ENCODE measurements at places on chromosomes 6 and 20.

DNA sequence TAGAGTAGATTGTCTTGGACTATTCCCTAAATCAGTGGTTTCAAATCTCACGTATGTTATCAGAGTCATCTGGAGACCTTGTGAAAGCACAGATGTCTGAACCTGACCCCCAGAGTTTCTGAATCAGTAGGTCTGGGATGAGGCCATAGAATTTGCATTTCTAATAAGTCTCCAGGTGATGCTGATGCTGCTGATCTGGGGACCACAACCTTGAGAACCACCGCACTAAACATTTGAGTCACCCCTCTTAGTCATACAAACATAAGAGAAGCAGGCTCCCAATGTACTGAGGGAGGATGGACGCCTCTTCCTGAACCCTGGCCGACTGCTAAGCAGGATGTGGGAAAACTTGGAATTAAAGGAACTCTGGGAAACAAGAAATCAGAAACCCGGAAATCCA, 187.8 kb upstream of the PRDM1 start:
- DNase-seq, result peak; percentile 42

DNA sequence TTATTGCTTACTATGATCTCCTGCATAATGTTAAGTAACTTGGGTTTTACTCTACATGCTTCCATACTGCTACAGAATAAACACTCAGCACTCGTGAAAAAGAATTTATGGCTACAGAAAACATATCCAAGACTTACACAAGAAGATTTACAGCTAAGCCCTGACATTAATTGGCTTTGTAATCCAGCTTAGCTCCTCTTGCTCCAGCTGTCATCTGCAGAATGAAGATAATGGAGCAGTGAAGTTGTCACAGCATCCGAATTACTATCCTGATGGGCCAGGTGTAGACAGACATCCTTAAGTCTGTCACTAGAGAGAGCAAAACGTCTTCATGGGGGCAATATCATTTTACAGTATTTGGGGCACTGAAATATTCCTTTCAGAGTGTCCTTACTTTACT, 155.3 kb downstream of the PRKN start:
- DNase-seq, result no peak

- DNase-seq, result no peak
Measured at GRCh38 chr20:25290646-25291431, 43.0 kb downstream of the PYGB start.

DNA sequence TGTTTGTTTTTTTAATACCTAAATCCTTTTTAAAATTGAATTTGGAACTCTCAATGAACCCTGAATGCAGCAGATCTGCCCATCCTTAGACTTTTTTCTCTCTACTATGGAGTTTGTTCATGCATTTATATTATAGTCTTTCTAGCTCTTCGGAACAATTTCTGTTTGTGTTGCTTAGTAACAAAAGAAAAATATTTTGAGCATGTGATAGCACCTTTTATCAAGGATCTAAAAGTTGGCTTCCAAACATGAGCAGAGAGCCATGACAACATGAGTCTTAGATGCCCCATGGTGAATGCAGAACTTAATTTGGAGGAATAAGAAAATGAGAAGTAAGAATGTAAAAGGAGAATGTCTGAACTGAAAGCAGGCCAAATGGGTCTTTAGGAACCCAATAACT, 133.7 kb downstream of the EDN1 start:
- no peak for DNase-seq

GRCh38 chr20:63572788-63573646, 1.0 kb downstream of the HELZ2 start:
- no peak for DNase-seq

- DNase-seq, result peak; percentile 52
Measured at GRCh38 chr6:16635810-16636602, 125.3 kb downstream of the ATXN1 start.

GRCh38 chr20:24160563-24161281, 172.1 kb upstream of the GGTLC1 start:
- DNase-seq, result peak; percentile 3

DNA sequence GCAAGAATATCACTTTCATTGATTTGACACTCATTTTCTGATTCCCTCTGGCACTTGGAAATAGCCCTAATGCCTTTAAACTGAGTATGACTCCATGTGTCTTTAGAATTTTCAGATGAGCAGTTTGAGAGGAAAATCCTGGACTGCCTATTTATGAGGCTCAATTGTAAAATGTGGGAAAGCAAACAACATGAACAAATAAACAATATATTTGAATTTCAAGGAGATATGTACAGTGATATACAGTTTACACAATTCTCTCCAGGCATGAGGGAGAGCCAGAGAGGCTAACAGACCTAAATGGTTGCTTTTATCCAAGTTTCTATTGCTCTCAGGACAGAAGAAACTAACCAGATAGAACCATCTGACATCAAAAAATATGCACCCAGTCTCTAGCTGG, 748.2 kb upstream of the NRSN1 start:
- no peak for DNase-seq

DNA sequence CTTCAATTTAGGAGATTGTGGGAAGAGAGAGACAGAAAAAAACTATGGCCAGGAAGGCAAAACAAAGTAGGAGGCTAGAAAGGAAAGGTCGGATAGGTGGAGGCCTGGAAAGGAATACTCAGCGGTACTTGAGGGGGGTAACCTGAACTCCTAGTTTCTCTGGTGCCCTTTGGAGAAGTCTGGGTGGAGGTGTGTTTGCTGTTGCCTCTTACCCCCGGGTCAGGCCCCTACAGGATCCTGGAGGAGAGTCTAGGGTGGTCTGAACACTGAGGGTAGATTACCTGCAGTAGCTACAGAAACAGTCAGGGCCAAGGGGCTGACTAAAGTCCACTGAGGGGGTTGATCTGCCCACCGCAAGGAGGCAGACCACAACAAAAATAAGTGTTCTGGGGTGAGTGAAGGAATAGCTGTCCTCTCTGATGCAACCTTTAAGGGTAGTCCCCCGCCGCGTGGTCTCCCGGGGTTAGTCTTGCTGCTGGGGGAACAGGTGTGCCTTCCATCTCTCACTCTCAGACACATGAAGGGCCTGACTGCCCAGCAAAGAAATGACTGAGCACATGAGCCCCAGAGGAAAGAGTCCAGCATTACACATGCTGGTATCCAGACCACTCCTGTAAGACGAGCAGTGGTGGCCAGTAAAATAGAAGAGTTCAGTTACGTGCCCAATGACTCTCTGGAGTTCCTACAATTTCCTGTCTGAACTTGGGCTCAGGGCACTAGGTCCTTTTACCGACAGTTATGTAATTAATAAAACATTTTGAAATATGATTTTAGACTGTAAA, 59.5 kb downstream of the MTHFD1L start:
- no peak for DNase-seq

DNA sequence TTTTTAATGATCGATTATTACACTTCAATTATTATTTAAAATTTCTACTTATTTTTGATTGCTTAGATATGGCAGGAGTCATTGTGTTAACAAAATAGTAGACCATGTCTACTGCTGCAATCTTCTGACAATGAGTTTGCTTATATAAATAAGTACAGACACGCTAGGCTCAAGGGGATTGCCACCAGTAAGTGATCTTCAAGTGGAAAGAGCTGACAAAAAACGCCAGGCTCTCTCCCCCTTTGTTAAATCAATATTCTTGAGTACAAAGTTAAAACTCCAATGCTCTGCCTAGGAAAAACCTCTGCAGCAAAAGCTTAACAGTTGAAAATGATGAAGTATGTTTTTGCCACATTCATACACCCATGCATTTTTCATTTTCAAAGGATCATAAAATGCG, 738.1 kb downstream of the HDGFL1 start:
- DNase-seq, result no peak

DNA sequence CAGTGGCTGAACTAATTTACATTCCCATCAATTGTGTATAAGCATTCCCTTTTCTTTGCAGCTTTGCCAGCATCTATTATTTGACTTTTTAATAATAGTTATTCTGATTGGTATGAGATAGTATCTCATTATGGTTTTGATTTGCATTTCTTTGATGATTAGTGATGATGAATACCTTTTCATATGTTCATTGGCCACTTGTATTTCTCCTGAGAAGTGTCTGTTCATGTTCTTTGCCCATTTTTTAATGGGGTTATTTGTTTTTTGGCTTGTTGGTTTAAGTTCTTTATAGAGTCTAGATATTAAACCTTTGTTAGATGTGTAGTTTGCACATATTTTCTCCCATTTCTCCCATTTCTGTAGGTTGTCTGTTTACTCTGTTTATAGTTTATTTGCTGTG, 16.6 kb downstream of the CENPW start:
- DNase-seq, result no peak

- DNase-seq, result no peak
Measured at GRCh38 chr6:16570221-16570553, 191.1 kb downstream of the ATXN1 start.

- no peak for DNase-seq
Measured at GRCh38 chr20:53805895-53806384, 212.3 kb upstream of the ZNF217 start.

- DNase-seq, result no peak
Measured at GRCh38 chr6:109242029-109242428, 140.2 kb downstream of the CD164 start.

DNA sequence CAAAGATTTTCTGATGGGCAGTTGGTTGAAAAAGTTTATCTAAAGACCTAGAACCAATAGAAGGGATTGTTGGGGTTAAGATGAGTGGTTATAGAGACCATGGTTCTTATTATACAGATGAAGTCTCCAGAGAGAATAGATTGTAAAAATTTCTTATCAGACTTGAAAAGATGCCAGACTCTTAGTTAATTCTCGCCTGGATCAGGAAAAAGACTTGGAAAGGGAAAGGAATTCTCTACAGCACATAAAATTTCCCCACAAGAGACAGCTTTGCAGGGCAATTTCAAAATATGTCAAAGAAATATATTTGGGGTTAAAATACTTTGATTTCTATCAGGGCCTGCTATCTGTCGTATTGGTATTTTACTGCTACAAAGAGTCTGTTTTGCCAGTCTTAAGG, 582.6 kb downstream of the UTRN start:
- no peak for DNase-seq

- no peak for DNase-seq
Measured at GRCh38 chr20:49417843-49418555, 64.5 kb downstream of the KCNB1 start.

DNA sequence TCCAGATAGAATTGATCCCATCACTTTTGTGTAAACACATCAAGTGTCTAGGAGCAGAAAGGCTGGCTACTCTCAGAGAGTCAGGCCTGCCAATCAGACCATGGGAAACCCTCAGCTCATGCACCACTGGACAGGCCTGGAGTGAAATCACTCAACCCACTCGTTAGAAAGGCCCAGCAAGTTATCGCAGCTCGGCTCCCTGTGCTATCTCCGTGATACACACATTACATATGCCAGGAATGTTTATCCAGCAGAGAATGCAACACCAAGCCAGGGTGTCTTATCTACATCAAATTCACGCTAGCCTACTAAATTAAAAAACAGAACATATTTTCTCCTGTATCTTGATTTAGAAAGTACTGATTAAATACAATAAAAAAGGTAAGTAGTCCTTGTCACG, 232.4 kb upstream of the FOXQ1 start:
- DNase-seq, result no peak

- DNase-seq, result no peak
Measured at GRCh38 chr20:21685981-21686380, 19.5 kb upstream of the PAX1 start.
